Hypothalamus (tissue), 51 donors: ENCODE measurements at places on chromosomes 13 and 19.

DNA sequence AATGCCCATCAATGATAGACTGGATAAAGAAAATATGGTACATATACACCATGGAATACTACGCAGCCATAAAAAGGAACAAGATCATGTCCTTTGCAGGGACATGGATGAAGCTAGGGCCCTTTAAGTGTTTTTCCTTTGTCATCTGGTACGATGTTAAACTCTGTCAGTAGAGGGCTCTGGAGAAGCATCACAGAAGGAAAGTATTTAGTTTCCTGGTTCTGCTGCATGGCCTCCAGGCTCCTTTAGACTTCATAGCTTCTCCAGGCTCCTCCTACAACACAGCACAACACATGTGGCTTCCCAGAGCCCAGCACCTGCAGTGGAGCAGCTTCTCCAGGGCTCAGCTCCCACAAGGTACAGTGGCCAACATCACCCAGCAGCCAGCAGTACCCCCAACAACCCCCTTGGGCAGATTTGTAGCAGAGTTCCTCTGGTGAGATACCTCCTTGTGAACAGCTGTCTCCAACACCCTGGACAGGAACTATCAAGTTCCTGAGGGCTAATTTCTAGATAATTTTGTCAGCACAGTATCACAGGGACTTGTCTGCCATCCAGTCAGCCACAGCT lies 63.4 kb downstream of the KCTD12 start:
- DNase-seq: no peak

DNA sequence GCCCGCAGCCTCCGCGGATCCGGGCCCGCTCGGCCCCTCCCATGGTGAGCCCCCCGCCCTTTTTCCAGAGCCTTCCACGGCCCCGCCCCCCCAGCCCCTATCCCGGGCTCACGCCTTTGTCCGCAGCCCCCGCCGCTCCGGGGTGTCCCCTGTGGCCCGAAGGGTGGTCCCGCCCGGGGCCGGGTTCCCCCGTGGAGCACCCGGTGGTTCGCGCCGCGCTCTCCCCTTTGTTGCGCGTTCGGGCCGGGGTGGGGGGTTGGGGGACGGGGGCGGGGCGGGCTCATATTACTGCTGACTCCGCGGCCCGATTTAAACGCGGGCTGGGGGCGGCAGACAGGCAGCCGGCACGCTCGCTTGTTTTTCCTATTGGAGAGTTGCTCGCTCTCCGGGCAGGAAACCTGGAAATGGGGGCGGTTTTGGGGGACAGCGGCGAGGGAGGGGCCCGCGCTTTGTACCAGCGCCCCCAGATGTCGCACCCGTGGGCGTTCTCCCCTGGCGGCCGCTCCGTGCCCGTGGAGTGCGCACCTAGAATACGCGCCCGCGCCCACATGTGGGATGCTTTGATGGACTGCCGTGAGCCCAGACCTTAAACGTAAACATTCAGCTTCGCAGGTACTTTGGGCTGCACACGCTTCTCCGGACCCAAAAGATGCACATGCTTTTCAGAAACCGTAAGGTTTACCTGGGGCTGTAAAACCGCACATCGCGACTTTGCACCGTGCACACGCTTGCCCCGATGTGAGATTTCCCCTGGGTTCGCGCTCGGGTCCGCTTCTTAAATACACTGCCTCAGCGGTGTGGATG lies 699 bp downstream of the PTOV1 start:
- DNase-seq: no peak

DNA sequence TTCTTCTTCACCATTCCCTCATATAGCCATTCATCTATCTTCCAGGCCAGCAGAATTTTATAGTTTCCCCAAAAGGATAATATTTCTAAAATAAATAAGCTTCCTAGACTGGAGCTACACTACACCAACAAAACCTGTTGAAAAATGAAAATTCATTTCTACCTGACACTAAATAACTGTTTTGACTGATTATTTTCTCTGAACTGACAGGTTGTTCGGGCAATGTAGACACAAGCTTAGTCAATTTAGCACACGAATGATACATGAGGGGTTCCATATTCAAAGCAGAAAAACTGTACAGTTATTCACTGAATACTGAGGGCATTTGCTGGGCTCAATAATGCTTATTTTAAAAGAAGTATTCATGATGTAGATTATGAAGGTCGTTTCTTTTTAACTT lies 589.7 kb downstream of the LIG4 start:
- DNase-seq: no peak

GRCh38 chr19:51136851-51137551 lies 5.1 kb upstream of the SIGLEC7 start:
- no peak for DNase-seq

DNA sequence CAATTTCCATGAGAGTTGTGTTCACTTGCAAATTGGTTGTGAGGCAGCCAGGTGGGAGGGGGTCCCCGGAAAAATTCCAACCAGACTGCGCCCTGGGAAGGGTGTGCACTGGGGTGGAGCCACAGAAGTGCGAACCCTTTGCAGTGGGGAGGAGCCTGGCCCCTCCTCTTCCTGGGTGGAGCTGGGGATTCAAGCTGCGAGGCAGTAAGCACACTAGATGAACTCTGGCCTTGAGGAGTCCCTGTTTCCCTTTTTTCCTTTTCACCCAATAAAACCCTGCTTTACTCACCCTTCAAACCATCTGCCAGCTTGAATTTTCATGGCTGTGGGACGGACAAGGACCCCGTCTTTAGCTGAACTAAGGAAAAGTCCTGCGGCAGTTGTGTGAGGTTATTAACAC lies 31.0 kb upstream of the MBNL2 start:
- peak; percentile 21 for DNase-seq

- no peak for DNase-seq
These were observed 22.0 kb downstream of the SAE1 start for GRCh38 chr19:47152632-47153031.

DNA sequence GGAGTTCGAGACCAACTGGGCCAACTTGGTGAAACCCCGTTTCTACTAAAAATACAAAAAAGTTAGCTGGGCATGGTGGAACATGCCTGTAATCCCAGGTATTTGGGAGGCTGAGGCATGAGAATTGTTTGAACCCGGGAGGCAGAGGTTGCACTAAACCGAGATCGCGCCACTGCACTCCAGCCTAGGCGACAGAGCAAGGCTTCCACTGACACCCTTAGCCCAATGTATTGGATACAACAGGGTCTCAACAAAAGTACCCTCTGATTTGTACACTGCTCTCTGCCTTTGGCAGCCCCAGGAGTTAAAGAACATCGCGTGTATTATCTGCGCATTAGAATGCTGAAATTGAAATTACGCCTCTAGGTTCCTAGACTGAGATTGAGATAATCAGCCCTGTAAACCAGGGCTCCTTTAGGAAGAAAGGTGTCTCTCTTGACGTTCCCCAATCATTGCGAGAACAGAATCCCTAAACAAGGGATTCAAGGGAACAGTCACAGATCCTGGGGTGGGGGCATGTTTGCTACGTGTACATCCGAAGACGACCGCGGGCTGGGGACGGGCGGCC lies 21.9 kb downstream of the IPO5 start:
- DNase-seq: no peak

- DNase-seq: no peak
These were observed 1.7 kb downstream of the WDR83 start for GRCh38 chr19:12668346-12668745.

GRCh38 chr19:3006075-3006767 lies 22.9 kb downstream of the TLE2 start:
- DNase-seq: no peak

DNA sequence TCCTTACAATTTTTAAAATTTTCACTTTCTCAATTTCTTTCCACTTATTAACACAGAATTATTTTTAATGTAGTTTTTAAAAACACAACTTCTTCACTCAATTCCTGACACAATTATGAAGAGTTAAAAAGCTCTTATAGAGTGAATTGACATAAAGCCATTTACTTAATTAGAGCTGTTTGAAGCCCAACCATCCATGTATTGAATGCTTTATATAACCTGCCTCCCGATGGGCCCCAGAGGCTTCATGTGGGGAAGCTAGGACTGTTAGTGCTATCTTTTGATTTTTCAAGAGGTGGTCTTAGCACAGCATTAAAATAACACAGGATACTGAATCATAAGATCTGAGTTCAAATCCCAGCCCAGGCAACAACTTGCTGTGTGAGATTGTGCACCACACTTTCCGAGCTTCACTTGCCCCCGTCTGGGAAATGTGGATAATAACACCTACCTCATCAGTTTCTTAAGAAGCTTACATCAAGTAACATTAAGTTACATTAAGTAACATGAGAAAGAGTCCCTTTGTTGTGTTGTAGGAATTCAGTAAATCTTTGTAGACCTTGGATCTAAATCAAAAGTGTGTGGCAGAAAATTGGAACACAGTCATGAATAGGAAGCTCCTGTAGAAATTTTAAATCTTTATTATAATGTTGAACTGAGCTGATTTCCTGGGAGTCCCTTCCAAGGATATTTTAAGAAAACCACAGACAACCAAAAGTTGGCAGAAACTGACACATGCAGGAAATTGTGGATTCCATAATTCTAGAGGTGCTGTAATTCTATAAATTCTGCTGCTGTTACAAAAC lies 5.5 kb upstream of the ENOX1 start:
- DNase-seq: no peak

GRCh38 chr13:29423050-29423449 lies 172.4 kb downstream of the SLC7A1 start:
- no peak for DNase-seq

GRCh38 chr19:13633109-13633508 lies 126.8 kb upstream of the CACNA1A start:
- no peak for DNase-seq

GRCh38 chr13:51614350-51614786 lies 30.1 kb downstream of the WDFY2 start:
- DNase-seq: no peak

- no peak for DNase-seq
These were observed 14.4 kb downstream of the RGCC start for GRCh38 chr13:41471785-41472184.

- DNase-seq: no peak
These were observed 146.8 kb downstream of the KCNRG start for GRCh38 chr13:50162001-50162400.

DNA sequence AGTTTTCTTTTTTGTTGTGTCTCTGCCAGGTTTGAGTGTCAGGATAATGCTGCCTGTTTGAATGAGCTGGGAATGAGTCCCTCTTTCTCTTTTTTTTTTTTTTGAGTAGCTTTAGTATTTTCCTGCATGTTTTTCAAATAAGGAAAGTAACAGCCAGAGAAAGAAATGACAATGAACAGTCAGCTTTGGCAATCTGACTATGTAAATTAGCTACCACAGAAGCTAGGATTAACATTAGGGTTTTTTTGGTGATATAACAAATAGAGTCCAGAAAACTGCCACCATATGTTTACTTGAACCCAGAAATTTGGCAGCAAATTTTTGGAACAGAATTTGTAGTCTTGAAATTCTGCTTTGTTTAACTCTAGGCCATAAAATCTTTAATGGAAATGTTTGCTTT lies 50.5 kb downstream of the SGCG start:
- DNase-seq: no peak

DNA sequence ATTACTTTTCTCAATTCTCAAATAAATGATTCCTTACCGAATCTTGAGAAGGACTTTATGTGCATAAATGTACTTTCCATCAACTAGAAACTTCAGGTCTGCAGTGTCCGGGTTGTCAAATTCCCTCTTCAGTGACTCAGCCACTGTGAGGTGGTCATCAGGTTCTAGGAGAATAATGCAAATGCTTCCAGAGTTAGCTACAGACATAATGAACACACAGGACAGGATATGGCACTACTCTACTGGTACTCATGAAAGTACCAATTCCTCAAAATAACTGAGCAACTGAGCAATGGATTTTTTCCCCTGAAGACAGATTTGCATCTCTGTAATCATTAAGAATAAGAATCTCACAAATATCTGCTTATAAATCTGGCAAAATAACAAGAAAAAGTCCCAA lies 31.2 kb downstream of the RCBTB2 start:
- no peak for DNase-seq

GRCh38 chr19:3692141-3693024 lies 7.9 kb downstream of the PIP5K1C start:
- no peak for DNase-seq

DNA sequence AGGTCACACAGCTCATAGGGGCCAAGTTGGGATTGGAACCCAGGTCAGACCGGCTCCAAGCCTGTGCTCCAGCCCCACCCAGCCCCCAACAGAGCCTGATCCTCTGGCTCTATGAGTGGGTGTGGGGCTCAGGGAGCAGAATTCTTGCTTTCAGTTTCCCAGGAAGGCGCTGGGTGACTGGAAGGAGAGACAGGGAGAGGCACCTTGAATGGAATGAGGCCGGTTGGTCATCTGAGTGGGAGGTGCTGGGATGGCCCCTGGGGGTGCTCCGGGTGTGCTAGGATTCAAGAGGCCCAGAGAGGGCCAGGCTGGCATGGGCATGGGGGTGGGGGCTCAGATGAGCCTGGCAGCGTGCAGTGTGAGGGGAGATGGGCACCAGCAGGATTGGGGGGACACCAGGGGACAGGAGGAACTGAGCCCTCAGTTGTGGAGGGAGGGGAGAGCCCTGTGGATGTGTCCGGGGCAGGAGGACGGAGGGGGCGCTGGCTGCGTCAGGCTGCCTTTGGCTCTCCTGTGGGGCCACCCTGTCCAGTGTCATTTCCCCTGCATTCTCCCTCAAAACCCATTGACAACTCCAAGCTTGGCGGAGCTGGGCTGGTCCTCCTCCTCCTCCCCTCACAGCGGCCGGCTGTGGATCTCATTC lies 31.2 kb upstream of the ANKRD10 start:
- no peak for DNase-seq

GRCh38 chr13:23842406-23842805 lies 46.8 kb downstream of the MIPEP start:
- DNase-seq: no peak

GRCh38 chr19:45153339-45154063 lies 7.3 kb downstream of the NKPD1 start:
- peak; percentile 37 for DNase-seq

- DNase-seq: no peak
These were observed 214.0 kb downstream of the ENOX1 start for GRCh38 chr13:43572656-43573360.

GRCh38 chr13:88586263-88586662 lies 915.1 kb downstream of the SLITRK5 start:
- no peak for DNase-seq

DNA sequence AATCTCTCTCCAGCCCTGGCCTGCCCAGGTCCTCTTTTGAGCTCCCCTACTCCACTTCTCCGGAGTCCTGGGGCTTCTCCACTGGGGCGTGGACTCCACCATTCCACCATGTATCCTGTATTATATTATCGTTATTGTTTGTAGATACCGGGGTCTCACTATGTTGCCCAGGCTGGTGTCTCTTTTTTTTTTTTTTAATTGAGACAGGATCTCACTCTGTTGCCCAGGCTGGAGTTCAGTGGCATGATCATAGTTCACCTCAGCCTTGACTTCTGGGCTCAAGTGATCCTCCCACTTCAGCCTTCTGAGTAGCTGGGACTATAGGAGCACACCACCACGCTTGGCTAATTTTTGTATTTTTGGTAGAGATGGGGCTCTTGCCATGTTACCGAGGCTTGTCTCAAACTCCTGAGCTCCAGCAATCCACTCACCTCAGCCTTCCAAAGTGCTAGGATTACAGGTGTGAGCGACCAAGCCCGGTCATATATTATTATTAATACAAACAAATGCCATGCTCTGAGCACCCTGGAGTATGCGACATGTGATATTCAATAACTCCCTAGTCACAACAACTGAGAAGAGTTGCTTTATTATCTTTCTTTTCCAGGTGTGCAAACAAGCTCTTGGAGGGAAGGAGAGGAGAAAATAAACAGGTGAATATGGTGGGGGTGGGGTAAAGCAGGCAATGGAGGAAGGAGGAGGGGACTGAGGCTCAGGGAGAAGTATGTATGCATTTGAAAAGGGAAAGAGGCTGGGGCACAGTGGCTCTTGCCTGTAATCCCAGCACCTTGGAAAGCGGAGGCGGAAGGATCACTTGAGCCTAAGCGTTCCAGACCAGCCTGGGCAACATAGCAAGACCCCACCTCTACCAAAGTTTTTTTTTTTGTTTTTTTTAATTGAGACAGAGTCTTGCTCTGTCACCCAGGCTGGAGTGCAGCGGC lies 2.8 kb upstream of the CERS4 start:
- no peak for DNase-seq
